Right atrium auricular region (tissue), 2 donors: ENCODE measurements at places on chromosomes 6 and 20. TPM values are rescaled to one million over a fixed set of nuclear protein-coding genes. Genes with fewer than 3 reads are reported as not detected.

DNA sequence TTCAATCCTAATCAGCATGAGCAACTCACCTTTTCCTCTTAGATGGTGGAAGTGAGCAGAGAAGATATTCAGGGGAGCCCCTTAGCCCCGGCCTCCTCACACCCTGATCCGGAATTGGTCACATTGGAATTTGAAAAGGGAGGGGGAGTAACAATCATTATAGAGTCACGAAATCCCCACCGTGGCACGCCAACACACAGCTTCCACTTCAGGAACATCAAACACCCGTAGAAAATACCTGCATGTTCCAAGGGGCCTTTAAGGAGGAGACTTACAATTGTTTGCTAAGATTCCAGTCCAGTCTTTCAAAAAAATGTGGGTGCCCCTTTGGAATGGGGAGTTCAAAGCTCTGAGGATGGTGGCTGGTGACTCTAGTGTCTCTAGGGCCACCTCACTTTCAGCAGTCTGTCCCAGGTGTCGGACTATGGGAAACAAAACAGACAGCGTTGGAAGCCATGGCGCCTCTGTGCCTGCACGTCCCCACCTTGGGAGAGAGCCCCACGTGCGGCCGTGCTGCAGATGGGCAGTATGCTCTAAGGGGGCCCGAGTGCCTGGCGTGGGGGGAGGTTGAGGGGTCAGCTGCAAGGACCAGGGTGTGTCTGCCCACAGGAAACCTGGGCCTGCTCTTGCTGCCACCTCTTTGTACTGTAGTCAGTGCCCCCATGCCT lies 2.4 kb downstream of the CD93 start:
- no peak for DNase-seq

Gene STMND1
- total RNA-seq, result not detected

GRCh38 chr6:20583444-20583800 lies 49.2 kb downstream of the CDKAL1 start:
- DNase-seq, result no peak

GRCh38 chr20:14245368-14245970 lies 91.9 kb downstream of the FLRT3 start:
- no peak for DNase-seq

DNA sequence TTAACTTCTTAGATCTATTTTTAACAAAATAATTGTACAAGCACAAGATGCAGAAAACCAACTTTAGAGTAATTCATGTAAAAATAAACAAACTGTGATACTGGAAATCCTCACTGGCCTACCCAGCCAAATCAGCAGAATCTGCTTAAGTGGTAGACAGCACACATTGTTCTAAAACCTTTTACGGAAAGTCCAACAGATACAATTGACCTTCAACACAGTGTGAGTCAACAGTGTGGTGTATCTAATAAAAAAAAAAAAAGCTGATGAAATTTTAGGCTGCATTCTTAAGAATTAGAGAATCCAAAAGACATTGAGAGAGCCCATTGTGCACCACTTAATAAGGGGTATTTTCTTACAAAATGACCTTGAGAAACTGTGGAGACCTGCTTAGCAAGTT lies 174.5 kb downstream of the COL21A1 start:
- DNase-seq, result no peak

DNA sequence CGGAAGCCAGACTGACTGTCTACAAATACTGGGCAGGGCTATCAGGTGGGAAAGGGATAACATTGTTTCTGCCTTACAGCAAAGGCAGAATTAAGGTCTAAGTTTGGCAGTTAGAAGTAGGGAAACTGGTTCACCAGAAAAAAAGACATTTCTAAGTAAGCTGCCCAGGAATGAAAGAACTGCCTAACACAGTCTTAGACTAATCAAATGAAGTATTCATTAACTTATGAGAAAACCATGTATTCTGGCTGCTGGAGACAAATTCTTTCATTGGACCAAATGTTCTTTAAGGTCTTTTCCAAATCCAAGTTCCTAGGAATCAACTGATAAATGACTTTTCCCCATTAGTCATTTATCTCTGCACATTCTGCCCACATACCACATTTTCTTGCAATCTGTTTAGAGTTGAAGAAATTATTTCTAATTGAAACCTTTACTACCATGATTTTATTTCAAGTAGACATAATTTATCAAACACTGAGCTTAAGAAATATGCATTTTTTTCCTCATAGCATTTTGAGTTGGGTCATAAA lies 120.3 kb upstream of the OGFRL1 start:
- no peak for DNase-seq

DNA sequence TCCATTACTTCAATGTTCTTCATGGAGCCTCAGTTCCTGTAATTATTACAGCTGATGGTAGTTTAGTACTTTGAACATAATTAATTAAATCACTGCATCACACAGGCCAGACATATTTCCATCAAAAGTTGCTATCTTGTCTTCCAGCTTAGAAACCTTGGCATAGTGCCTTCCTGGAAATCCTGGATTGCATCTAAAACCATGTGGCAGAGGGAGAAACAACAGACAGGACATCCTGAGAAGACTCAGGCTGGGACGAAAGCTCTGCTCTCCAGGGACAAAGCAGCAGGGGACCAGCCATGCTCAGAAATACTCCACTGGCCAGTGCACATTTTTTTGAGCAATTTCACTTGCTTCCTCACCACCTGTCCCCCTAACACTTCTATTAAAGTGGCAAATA lies 55.3 kb downstream of the TBX18 start:
- no peak for DNase-seq

GRCh38 chr6:53119772-53120409 lies 28.8 kb downstream of the GCM1 start:
- no peak for DNase-seq

Gene PSORS1C1
- total RNA-seq, result 0.33 TPM

GRCh38 chr20:57838670-57839151 lies 128.9 kb upstream of the PMEPA1 start:
- DNase-seq, result no peak

- DNase-seq, result no peak
Measured at GRCh38 chr20:47318027-47318585, 38.4 kb downstream of the ZMYND8 start.

Gene AFDN
- total RNA-seq, result 51.8 TPM

- no peak for DNase-seq
Measured at GRCh38 chr20:36311141-36311853, 5.2 kb downstream of the DLGAP4 start.

Gene TJAP1
- 15.8 TPM for total RNA-seq

DNA sequence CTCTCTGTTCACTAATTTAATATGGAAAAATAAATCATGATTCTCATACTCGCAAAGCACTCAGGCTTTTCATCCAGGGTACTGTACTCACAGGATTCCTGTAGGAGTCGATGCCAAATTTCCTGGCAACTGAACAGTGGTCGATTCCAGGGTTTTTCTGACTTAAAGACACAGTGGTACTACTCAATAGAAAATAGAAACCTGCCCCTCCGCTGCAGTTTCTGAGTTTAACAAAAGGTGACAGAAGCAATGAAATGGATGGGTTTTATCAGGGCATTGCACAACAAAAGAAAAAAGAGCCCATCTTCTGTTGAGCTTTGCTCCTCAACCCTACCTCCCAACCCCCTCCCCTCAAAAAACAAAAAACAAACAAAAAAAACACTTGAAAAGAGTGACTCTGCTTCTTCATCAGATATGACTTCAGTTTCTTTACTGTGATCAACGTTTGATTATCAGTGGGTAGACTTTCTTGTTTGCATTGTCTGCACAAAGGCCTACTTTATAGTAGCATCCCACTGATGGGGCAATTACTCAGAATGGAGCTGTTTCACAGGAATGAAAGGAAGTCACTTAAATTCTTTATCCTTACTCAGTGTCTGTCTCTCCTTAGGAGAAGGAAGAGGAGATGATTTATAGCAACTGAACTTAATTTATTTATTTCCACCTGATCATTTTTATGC lies 96.2 kb upstream of the FOXO3 start:
- DNase-seq, result no peak

Gene NKX2-2
- total RNA-seq, result not detected

- DNase-seq, result no peak
Measured at GRCh38 chr6:22332711-22333110, 35.9 kb upstream of the PRL start.

- DNase-seq, result no peak
Measured at GRCh38 chr6:137351890-137352289, 132.7 kb upstream of the IFNGR1 start.

- no peak for DNase-seq
Measured at GRCh38 chr6:10424040-10424439, 9.2 kb upstream of the TFAP2A start.

Gene SDCBP2
- 3.9 TPM for total RNA-seq

GRCh38 chr6:149405823-149406765 lies 6.0 kb downstream of the SUMO4 start:
- no peak for DNase-seq

DNA sequence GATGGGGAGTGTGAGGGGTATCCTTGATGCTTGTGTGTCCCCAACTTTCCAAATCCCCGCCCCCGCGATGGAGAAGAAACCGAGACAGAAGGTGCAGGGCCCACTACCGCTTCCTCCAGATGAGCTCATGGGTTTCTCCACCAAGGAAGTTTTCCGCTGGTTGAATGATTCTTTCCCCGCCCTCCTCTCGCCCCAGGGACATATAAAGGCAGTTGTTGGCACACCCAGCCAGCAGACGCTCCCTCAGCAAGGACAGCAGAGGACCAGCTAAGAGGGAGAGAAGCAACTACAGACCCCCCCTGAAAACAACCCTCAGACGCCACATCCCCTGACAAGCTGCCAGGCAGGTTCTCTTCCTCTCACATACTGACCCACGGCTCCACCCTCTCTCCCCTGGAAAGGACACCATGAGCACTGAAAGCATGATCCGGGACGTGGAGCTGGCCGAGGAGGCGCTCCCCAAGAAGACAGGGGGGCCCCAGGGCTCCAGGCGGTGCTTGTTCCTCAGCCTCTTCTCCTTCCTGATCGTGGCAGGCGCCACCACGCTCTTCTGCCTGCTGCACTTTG lies at the start of gene TNF:
Gene TNF, plus strand, starts transcription at position 231 of the 567 bp plus-strand sequence. Its CDS starts 177 bp downstream, at position 408.
- DNase-seq, result peak; percentile 69

Gene AP5S1
- total RNA-seq, result 17.3 TPM

Gene DPPA5
- not detected for total RNA-seq

DNA sequence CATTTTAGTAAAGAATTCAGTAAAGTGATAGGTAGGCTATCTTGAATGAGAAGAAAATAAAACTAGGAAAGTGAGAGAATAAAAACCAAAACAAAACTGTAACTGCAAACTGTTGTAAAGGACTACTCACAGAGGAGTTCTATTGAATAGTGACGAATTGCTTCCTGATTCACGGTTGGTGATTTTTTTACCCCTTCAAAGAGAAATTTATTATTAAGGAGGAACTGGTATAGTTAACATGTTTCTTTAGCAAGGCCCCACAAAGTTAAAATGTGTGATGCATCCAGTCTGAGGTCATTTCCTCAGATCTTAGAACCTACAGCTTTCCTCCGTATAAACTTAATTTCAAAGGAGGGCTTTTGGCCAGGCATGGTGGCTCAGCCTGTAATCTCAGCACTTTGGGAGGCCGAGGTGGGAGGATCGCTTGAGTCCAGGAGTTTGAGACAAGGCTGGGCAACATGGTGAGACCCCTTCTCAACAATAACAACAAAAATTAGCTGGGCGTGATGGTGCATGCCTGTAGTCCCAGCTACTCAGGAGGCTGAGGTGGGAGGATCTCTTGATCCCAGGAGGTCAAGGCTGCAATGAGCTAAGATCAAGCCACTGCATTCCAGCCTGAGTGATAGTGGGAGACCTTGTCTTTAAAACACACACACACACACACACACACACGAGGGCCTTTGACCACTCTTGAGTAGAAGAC lies 8.3 kb downstream of the PRDM1 start:
- no peak for DNase-seq

Gene AVP
- total RNA-seq, result not detected

DNA sequence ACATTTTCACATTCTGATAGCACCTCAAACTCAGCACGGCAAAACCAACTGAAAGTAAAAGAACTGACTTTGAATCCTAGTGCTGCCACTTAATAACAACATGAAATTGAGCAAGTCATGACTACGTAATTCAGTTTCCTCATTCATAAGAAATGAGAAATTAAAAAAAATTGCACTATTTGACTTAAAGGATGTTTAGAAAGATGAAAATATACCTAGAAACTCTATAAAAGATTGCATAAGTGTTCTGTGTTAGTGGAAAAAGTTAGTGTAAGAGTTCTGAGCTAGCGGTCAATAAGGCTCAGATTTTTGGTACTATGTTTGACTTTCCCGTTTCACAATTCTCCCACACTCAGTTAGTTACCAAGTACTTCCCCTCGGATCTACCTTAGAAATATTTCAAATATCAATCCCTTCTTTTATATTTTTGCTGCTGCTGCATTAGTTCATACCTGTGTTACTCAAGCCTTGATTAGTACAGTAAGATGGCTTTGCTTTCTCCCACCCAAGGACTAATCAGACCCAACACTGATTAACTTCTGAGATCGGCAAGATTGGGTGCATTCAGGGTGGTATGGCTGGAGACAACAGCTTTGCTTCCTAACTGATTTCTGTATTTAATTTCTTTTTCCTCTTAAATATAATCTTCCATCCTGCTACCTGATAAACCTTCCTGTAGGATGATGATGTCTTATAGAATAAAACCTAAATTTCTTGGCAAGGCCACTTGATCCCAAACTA lies 25.9 kb downstream of the ECHDC1 start:
- no peak for DNase-seq

DNA sequence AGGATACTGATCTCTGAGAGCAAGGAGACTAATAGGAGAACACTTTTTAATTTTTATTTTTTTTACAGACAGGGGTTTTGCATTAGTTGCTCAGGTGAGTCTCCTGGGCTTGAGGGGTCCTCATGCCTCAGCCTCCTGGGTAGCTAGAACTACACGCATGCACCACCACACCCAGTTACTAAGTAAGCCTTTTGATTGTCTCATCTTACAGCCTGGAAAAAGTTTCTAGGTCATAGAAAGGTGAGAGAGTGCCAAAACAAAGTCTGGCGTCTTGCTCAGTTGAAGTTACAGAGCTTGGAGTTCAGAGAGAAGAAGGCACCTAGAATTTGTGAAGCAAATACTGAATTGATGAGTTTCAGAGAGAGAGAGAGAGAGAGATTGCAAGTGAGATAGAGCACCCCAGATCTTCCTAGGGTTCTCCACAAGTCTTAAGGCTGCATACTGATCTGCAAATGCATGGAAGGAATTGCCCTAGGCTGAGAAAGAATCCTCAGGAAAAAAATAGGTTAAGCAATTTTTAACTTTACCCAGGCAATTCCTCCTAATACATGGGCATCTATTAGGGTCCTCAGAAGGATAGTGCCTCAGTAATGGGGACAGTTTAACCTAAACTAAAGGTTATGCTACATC lies 37.6 kb upstream of the PHIP start:
- DNase-seq, result no peak
